ENCODE measurements at places on chromosomes 11 and 22.

GRCh38 chr11:115306689-115307088 is 197.5 kb downstream of the CADM1 start:
- no peak for DNase-seq

DNA sequence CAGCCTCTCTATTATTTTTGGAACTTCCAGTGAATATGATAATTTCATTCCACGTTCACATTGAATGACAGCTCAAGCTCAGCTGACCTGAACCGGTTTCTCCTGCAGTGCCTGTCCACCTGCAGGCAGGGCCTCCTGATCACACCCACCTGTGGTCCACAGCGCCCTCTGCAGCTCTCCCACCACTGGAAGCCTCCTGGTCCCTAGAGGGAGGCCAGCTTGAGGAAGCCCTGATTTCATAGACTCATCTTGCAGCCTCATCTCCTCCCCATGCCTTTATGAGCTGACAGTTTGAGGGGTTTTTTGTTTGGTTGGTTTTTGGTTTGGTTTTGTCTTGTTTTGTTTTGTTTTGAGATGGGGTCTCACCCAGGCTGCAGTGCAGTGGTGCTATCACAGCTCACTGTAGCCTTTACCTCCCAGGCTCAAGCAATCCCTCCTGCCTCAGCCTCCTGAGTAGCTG is 29.9 kb upstream of the MALAT1 start:
- no peak for DNase-seq

DNA sequence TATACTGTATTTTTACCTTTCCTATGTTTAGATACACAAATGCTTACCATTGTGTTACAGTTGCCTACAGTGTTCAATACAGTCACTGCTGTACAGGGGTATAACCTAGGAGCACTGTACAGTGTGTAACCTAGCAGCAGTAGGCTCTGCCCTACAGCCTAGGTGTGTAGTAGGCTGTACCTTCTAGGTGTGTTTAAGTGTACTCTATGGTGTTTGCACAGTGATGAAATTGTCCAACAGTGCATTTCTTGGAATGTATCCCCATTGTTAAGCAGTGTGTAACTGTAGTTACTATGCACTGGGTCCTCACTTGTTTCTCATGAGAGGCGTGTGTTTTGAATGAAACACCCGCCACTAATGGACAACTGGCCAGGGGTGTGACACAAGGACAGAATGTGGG is 269.0 kb downstream of the OPCML start:
- DNase-seq = no peak

- no peak for DNase-seq
Measured at GRCh38 chr11:61417670-61418069, 12.1 kb downstream of the CPSF7 start.

GRCh38 chr11:10633261-10633660 is 60.3 kb downstream of the IRAG1 start:
- no peak for DNase-seq

GRCh38 chr22:49206281-49206680 is 621.4 kb downstream of the BRD1 start:
- no peak for DNase-seq

GRCh38 chr11:17742019-17742418 is 7.4 kb downstream of the KCNC1 start:
- no peak for DNase-seq

- DNase-seq = no peak
Measured at GRCh38 chr11:35178067-35178805, 39.3 kb downstream of the CD44 start.

DNA sequence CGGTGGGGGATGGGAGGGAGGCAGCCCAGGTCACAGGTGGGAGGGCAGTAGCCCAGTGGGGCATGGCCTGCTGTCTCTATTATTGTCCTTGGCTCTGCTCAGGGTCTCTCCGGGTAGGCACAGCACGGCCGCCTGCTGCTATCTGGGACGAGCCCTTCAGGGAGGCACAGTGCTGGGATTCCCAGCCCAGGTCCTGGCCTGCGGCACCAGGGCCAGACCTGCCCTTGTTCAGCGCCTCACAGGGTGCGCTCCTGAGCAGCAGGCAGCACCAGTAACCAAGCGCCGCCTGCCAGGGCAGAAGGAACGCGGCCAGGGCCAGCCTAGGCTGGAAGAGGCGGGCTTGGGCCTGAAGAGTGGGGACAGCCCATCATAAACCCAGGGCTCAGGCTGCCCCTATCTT is 151.0 kb downstream of the MPPED1 start:
- DNase-seq = no peak

- DNase-seq = no peak
Measured at GRCh38 chr22:30234786-30235470, 11.6 kb downstream of the LIF start.

DNA sequence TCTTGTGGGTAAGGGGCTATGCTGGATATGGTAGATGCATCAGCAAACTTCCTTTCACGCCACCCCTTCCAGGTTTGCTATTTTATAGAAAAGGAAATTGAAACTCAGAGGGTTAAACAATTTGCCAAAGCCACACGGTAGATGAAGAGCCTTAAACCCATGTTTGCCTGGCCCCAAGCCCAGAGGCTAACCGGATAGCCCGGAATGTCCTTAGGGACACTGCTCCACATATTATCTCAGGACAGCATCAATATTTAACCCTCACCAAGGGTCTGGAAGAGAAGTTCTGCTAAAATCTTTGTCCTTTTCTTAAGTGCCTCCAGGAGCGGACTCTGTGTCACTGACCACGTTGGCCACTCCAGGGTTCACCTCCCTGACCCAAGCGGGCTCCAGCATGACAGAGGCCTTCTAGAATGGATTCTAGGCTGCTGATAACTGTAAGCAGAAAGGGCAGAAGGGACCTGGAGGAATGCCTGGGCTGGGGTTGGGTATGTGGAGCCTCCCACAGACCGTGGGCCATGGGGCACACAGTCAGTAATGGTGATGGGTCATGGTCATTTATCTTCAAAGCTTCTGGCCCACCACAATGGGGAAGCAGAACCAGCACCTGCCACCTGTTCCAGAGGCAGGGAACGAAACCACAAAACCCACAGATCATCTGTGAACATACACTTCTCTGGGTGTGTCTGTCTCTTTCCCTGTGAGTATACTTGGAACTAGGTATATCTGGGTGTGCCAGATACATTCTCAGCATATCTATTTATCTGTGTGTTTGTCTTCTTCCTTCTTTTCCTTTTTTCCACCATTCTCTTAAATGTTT is 5.4 kb upstream of the TMEM86A start:
- no peak for DNase-seq

GRCh38 chr22:45608763-45609180 is 62.9 kb upstream of the ATXN10 start:
- no peak for DNase-seq

DNA sequence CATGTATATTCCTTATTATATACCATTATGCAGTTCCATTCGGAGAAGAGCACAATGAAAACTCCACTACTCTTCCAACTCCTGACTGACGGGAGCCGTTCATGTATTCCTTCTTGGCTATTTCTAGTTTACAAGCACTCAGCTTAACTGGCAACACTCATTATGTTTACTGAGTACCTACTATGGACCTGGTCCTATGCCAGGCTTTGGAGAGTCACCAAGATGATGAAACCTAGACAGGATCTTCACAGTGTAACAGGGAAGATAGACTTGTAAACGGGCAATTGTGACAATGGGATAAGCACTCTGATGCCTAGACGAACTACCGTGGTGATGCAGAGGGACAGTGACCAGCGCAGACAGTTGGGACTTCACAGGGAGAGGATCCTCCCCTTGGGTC is 22.3 kb upstream of the ST3GAL4 start:
- no peak for DNase-seq

DNA sequence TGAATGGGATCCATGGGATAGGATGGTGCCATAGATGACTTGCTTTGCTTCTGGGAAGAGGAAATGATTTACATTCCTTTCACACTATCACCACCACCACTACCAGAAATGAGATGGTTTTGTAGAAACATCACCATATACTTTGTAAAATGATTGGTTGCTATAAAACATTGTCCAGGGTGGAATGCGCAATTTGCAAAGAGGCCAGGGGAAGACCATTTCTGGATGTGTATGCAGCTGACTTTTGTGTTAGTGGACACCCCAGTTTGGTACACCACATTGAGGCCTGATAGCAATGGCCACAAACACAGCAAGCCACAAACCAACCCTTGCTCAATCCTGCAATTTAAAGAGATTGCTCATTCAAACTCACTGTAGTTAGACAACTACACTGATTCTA is 56.7 kb upstream of the RCN1 start:
- DNase-seq = no peak
